Stromal cell of bone marrow (primary cell): ENCODE measurements at places on chromosomes 12 and 14.

DNA sequence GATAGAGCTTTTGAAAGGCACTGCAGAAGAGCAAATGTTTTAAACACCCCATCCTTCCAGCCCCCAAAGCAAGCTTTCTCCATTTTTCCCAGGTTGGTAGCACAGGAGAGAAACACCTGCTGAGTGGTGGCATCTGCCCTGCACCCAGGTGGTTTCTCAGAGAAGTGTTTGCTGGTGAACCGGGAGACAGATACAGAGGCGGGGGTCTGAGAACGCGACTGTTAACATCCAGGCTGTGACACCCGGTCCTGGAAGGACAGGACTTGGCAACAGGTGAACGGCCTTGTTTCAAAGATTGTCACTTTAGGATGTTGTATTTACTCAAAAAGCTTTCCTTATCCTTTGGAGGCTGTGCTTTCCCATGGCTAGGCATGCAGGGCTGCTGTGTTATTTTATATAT, 18.5 kb downstream of the MMAB start:
- DNase-seq, result no peak

DNA sequence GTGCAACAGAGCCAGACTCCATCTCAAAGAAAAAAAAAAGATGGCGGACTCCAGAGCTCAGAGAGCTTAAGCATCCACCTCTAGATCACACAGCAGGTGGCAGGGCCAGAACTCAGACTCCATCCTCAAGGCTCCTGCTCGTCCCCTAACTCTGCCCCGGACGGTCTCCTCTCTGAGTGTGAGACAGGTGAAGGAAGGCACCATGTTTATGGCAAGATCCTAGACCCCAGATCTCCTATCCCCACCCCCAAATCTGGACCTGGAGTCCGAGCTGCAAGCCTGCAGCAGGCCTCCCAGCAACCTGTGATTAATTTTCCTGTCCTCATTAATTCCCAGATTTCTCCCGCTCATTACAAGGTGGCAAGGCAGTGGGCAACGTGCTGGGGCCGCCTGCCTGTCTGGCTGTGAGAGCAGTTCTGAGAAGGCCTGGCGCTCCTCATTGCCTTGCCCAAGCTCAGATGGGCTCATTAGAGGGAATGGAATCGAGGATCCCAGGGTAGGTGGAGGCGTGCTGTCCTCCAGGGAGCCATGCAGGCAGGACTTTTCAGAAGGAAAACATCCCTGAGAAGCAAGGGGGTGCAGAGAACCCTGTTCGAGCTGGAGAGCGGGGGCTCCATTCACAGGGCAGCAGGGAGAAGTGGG, 296.6 kb upstream of the RTL1 start:
- no peak for DNase-seq

- DNase-seq, result peak; percentile 57
Measured at GRCh38 chr14:88630565-88630964, 67.7 kb downstream of the ZC3H14 start.

DNA sequence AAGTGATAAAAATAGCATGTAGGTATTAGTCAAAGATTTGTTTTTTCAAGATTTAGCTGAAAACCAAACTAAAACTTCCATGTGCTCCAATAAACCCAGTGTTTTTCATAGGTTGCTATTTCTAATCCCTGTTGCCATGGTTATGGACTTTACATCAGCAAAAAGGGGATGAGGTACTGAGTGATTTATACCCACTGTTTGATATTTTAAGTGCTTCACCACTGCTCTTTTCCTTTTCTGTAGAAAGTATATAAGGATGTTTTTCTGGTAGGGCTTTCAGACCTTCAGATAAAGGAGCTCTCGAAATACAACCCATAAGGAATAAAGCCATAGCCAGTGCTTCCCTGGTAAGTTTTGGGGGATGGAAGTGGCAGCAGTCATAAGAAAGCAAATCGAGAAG, at the start of gene OTOGL:
OTOGL (plus strand) TSS at position 279 of the 400 bp plus-strand sequence. CDS start 109,895 bp downstream, outside the sequence.
- no peak for DNase-seq

DNA sequence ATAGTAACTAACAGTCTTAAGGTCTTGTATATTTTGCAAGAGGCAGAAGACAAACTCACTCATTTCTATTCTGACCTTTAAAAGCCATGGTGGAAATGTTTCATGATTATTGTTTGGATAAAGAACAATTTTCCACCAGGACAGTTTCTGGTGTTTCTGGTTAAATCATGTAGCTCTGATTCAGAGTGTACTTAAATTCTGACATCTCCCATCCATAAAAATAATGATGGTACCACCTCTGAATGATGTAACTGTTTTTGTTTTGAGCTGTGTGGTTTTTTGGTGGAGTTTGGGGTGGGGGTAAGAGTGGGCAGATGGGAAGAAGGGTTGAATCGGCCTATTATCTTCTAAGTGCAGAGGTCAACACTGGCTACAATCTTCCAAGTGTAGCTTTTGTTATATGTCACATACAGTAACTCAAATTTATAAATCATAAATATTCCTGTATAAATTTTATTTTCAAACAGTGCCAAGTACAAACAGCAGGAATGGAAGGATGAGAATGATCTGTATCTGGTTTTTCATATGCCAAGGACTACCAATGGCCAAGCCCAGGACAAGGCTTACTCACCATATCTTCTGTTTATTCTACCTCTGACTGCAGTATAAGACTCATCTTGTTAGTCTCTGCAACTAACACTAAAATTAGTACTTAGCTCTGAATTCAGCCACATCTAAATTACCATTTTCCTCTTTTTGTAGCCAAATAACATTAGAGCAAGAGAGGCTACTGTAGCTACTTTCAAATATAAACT, 108.7 kb downstream of the BCAT1 start:
- peak; percentile 70 for DNase-seq

DNA sequence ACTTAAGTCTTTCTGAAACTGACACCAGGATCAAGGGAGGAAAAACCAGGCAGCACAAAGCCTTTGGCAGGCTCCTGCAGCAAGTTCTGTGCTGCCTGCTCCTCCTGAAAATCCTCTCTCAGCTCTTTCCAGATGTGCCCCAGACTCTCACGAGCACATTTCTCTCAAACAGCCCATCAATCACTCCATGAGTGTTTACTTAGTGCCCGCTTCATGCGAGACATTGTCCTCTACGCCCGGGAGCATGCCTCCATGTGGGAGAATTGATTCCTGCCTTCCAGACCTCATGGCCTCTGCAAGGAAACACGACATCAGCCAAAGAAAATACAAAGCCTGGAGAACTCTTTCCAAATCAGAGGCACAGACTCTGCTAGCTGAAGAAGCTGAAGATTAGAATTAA, 46.5 kb upstream of the TSPAN11 start:
- DNase-seq, result peak; percentile 35

DNA sequence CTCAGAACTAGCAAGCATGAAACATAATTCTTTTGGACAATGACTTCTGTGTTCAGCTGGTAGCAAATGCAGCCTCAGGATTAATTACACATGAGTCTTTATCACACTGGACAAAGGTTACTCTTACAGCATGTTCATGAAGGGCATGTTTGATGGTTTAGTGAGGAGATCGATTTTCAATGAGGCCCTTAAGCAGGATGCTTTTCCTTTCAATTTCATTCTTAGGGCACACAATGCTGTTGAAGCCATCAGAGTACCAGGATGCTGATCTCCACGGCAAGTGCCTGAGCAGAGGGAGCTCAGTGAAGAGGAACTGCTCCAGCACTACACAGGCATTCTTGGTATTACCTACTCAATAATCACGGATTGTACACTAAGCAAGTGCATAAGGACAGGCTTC, 542.0 kb downstream of the SNAPC1 start:
- DNase-seq, result no peak

DNA sequence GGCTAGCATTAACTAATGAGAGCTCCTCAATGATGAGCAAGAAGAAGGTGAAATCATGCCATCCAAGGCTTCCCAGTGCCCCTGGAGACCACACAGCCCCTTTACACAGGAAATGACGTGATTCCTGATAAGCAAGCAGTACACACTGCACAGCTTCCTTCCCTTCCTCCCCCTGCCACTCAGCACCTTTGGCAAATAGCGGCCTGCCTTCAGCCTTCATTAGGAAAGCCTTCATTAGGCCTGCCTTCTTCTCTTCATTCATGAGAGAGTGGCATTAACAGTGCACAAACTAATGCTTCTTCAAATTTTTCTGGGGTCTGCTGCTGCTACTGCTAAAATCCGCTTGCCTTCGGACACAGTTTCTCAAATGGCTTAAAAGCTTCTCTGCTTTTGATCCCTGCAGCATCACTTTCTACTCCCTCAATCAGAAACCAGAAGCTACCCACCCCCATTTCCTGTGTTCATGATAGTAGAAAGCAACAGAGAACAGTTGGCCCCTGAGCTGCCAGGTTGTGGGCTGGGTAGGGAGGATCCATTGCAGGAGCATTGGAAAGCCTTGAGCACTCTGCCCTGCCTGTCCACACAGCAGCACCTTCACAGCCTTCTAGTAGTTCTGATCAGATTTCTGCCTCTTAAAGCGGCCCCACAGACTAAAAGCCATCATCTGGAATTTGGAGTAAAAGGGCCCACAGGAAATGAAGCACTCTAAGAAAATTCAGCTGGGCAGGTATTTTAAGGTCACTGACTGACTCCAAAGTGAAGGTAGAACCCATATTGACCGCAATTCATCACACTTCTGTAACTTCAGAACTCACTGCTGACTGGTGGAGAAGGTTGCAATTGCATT, 103.8 kb upstream of the ETV6 start:
- DNase-seq, result no peak

DNA sequence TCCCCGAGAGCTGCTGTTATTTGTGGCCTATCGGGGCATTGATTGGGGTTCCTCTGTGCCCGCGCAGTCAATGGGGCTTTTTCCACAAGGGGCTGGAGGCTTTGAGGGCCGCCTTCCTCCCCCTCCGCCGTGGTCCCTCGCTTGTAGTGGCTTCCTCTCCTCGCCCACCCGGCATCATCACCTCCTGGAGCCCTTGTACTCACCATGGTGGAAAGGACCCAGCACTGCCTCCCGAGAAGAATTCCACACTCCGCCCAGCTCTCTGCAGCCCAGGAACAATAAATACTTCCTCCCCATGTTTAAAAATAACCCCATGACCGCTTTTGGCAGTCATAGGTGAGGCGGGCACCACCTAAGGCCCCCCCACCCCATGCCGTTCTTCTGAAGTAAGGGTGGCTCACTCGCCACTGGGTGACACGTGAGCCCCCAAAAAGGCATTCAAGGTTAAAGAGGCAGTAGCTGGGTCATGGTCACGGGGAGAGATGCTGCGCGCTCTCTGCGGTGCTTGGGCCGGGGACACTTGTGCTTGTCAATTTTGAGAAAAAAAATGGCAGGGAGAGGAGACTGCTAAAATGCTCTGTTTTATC, at the start of gene MYL2:
MYL2 (minus strand) TSS at position 256 of the 587 bp plus-strand sequence; CDS start at position 206, 50 bp downstream.
- no peak for DNase-seq

DNA sequence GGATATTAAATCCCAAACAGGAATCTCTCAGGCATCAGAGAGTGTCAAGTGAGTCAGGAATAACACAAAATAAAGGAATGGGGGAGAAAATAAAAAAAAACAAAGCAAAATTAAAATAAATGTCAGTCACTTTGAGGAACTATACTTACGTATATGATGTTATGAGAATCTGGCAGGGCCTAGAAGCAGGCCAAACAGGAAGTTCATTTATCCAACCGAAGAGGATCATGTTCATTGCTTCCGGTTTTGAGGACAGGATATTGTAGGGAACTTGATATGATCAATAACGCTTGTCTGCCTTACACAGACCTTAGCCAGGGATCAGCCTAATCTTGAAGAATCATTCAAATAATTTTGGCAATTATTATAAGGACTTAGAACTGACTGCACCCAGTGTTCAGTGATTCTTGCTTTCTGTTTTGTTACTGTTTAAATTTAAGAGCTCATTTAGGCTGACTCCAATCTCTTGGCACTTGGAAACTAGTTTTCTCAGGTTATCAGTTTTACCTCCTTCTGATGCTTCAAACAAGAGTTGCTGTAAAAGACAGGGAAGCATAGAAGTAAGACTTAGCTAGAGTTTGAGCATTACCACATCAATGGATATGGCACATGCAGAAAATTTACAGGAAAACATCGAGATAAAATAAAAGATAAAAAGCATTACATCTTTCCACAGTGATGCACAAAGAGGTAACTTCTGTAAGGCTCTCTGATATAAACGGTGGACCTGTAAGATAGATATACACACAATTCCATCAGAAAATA, 53.4 kb downstream of the ZFC3H1 start:
- DNase-seq, result no peak

GRCh38 chr14:98114946-98115345, 1157.1 kb downstream of the BCL11B start:
- no peak for DNase-seq

DNA sequence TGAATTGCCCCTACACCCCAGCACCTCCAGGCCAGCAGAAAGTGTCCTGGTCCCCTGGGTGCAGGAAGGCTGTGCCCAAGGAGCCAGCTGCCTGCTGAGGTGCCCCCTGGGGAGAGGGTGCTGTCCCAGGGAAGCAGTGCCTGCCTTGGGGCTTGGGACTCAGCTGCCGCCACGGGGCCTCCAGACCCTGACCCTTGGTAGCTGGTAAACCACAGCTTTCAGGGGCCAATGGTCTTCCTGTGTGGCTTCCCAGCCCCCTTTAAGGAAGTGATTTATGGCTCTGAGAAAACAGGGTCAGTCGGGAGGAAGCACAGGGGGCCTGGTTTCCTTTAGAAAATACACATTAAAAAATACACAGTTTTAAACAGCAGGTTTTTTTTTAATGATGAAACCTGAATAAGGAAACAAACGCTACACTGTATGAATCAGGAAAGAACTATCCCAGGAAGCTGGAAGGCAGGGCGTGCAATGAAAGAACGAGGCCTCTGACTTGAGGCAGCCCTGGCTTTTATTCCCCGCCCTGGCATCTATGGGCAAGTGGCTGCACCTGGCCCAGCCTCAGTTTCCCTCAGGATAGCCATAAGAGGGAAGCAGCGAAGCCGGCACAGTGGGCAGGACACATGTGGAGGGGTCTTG, 40.6 kb upstream of the EML1 start:
- DNase-seq, result no peak

DNA sequence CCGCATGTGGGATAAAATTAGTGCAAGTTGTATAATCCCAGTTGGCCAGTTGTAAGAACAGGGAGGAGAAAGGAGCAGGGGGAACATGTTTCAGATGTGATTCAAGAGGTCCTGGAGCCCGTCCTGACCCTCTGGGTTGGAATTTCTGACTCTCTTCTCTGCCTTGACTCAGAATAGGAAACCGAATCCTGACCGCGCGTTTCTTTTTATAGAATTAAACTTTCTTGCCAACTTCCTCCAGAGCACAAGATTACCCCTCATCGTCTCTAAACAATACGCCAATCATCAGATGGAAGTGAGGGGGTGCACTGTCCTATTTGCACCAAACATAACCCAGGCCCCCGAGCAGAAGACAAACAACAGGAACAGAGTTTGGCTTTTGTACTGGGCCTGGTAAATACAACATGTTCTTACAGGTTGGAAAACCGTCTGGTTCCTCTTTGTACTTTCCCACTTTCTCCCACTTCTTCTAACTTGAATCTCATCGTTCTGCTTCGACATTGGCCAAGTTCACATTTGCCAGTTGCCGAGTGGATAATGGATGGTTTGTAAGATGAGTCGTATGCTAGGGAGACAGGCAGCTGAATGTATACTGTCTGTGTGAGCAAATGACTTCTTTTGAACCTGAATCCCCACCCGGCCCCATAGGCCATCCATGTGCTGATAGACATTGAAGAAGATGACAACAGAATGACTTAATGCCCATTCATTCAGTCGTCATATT, 42.6 kb upstream of the MED13L start:
- DNase-seq, result peak; percentile 99

- DNase-seq, result no peak
Measured at GRCh38 chr14:34863844-34864243, 11.3 kb downstream of the BAZ1A start.
